Cortex of kidney (tissue), 1 donor: ENCODE measurements at places on chromosomes 13 and 19.

- no peak for DNase-seq
Measured at GRCh38 chr19:7397687-7398086, 49.0 kb downstream of the ARHGEF18 start.

DNA sequence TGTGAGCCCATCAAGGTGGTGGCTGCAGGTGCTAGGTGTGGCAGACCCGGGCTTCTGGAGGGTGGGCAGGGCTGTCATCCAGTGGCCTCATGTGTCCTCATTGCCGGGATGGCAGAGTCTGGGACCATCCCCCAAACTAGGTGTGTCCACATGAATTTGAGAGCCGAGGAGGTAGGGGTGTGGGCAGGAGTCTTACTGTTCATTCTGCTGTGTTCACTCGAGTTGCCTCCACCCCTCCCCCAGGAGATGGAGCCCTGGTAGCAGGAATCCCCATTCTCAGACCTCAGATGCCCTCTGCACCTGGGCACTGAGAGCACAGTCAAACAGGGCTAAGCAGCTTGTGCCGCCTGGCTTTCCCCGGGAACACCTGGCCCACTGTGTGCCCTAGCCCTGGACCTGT is 22.4 kb downstream of the NAXD start:
- DNase-seq = no peak

GRCh38 chr19:32372726-32373517 is 27.5 kb downstream of the ZNF507 start:
- no peak for DNase-seq

DNA sequence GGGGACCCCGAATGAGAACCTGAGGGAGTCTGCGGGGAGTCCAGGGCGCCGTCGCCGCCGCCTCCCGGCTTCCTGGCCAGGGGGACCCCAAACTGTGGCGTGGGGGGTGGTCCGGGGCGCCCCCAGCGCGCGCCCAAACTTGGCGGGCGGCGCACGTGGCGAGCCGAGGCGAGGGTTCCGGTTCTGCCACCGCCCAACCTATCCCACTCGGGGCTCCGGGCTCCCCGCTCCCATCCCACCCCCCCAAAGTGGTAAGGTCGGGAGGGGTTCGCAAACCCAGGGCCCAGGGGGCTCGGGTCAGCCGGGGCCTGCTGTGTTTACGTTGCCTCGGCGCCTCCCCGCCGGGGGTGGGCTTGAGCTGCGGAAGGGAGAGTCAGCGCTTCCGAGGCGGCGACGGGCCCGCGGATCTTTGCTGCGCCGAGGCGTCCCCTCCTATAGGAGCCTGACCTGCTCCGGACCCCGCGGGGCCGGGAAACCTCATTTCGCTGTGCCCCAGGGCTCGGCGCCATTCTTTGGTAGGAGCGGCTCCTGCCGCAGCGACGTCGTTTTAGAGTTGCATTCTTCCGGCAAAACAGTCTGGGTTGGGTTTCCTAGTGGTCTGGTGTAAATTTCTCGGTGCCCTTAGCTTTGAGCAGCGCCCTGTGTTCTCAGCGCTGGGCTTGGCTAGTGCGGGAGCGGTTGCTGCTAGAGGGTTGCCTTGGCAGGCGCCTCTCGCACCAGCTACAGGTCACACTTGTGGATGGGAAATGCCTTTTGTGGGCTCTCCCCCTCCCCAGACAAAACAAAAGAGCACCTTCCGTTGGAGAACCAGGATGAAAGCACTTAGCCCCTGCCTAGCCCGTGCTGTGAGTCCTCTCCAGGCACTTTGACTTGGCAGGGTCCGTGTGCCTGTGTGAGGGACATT is 1.2 kb downstream of the DAZAP1 start:
- no peak for DNase-seq

DNA sequence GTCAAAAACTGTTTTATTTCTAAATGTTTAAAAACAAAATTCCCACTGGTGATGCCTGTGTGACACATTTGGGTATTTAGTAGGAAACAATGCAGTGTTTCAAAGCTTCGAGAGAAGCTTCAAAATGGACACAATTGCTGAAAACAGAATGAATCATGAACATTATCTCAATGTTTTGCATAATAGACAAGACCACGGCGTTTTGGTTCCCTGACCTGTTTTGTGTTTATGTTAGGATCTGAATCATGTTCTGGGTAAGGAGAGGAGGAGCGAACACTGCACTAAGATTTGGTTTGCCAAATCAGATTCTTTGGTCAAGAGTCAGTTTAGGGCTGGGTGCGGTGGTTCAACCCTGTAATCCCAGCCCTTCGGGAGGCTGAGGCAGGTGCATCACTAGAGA is 42.2 kb downstream of the IFT88 start:
- no peak for DNase-seq

DNA sequence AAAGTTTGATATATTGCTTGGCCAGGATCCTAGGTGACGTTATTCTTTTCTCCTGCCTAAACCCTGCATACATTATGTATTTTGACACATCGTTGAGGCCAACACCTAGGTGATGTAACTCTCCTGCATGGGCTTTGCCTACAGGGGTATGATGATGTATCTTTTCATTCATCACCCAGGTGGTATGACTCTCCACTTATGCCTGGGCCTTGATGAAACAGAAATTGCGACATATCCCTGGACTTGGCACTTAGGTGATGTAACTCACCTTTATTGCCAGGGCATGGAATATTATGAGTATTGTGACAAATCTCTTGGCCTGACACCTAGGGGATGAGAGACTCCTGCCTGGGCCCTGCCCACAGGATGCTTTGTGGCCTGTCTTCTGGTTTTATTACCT is 18.5 kb upstream of the ZNF681 start:
- no peak for DNase-seq

DNA sequence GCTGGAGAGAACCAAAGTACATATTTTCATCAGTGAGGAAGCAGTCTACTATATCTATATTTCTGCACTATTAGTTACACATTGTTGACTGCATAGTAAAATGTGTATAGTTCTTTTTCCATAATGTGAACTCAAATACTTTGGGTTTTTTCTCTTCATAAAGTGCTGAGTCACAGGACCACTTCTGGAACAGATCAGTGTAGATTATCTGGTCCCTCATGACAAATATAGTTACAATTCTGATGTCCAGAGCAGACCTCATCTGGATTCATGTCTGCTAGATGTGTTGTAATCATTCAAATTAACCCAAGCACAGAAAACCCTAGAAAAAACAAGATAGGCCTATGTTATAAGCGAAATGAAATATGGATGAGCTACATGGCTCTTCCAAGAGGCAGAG is 171.4 kb downstream of the SUCLA2 start:
- DNase-seq = no peak

DNA sequence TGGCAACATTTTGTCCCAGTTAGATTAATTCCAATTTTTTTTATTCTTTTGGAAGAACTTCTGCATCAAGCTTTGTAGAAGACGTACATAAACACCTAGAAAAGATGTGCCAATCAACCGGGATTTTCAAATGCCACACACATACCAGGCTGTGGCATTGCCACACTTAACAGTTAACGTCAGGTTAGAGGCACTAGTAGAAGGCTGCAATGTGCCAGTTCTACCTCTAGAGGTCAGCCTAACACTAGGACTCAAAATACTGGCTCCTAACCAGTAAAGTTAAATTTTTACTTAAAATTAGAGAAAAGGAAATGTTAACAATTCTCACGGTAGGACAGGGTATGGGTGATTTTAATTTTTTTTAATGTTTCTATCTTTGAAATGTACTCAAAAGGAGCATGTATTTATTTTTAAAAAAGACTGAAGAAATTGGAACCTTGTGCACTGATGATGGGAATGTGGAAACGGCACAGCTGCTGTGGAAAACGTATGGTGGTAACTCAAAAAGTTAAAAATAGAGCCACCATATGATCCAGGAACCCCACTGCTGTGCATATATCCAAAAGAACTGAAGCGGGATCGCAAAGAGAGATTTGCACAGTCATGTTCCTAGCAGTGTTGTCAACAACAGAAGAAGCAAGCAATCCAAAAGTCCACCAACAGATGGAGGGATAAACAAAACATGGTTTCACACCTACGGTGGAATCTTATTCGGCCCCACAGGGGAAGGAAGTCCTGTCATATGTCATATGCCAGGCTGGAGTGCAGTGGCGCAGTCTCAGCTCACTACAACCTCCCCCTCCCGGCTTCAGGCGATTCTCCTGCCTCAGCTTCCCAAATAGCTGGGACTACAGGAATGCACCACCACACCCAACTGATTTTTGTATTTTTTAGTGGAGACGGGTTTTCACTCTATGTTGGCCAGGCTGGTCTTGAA is 30.3 kb downstream of the CRYL1 start:
- DNase-seq = no peak

- no peak for DNase-seq
Measured at GRCh38 chr19:1266129-1266915, 2.8 kb upstream of the CIRBP start.

GRCh38 chr19:18339723-18340122 is 675 bp upstream of the PGPEP1 start:
- DNase-seq = no peak

GRCh38 chr13:85549819-85550218 is 249.4 kb downstream of the SLITRK6 start:
- DNase-seq = no peak

GRCh38 chr19:28290963-28291657 is 921.8 kb downstream of the UQCRFS1 start:
- DNase-seq = no peak

DNA sequence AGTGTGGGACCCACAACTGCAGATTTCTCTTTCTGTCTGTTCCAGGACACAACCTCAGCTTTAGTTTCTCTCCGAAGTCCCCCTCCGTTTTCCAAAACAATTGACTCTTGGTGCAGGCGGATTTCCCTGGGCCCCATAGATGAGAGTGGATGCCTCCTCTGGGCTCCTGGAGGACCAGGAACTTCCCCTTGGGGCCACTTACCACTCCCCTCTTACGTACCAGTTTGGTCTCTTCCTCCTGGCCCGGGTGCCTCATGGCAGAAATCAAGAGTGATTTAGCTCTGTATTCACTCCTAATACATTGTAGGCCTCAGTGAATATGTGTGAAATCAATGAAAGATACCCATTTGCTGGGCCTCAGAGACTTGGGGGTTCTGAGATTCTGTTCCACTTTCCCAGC is 34.4 kb downstream of the PPP2R1A start:
- DNase-seq = no peak

DNA sequence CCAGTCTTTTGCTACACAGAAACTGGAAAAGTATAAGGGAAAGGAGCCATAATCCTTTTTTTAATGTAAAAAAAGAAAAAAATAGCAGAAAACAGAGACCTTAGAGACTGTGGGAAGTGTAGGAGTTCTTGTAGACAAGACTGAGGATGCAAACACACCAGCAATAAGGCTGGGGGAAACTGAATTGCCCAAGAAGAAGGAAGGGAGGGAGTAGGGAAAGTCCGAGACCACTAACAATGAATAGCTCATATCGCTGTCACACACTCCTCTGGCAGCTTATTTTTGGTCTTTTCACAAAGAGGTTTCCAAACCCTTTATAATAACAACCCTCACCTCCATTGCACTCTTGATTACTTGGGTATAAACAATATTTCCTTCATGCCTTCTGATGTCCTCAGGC is 952.0 kb downstream of the SLITRK5 start:
- no peak for DNase-seq

- DNase-seq = no peak
Measured at GRCh38 chr13:38308736-38309135, 40.9 kb upstream of the UFM1 start.

GRCh38 chr19:32189956-32190706 is 155.3 kb upstream of the ZNF507 start:
- no peak for DNase-seq

DNA sequence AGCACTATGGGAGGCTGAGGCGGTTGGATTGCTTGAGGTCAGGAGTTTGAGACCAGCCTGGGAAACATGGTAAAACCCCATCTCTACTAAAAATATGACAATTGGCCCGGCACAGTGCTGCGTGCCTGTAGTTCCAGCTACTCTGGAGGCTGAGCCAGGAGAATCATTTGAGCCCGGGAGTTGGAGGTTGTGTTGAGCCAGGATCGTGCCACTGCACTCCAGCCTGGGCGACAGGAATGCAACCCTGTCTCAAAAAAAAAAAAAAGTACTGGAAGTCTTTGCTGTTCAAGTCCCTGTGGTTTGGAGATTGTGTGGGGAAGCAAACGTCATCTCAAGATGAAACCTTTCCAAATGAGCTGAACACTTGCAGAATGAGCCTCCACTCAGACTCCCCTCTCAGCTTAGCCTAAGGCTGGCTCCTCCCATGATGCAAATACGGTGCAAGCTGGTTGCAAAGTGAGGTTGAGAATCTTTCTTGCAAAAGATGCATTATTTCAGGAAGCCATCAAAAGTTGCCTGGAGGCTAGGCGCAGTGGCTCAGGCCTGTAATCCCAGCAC is 46.2 kb downstream of the MYO9B start:
- DNase-seq = no peak

DNA sequence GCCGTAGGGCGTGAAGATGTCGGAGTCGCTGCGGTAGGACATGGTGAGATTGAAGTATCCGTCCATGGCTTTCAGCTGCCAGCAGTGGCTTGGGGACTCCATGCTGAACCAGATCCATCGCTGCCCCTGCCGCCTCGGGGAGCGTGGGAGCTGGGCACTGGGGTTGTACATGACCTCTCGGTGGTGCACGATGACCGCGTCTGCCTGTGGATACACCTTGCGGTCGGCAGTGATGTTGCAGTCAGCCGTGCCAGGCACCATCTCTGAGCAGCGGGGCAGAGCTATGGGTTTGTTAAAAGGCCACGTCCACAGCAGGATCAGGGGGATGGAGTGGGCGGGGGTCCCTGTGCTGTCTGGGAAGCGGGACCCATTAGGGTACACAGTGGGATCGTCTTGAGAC is 7.4 kb downstream of the FUT6 start:
- no peak for DNase-seq

- no peak for DNase-seq
Measured at GRCh38 chr19:18987456-18987855, 45.9 kb downstream of the SUGP2 start.

GRCh38 chr19:35296644-35297514 is 4.9 kb downstream of the MAG start:
- no peak for DNase-seq

DNA sequence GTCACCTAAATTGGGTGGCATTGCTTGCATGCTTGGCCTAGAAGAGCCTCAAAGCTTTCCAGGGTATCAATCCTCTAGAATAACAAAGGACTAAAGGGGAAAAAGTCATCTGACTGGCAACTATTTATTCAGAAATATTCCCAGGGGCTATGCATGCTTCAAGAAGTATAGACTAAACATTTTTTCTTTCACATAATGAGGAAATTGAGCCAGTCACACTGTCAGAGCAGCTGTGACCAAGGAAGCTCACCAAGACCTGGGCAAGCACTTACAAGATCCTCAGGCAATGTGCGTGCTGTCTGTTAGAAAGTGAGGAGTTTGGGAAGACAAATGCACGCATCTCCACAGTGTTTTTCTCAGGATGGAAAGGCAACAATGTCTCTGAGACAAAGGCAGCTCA is 747.2 kb downstream of the DIAPH3 start:
- DNase-seq = no peak
